ENCODE measurements at places on chromosomes 3 and 15.

DNA sequence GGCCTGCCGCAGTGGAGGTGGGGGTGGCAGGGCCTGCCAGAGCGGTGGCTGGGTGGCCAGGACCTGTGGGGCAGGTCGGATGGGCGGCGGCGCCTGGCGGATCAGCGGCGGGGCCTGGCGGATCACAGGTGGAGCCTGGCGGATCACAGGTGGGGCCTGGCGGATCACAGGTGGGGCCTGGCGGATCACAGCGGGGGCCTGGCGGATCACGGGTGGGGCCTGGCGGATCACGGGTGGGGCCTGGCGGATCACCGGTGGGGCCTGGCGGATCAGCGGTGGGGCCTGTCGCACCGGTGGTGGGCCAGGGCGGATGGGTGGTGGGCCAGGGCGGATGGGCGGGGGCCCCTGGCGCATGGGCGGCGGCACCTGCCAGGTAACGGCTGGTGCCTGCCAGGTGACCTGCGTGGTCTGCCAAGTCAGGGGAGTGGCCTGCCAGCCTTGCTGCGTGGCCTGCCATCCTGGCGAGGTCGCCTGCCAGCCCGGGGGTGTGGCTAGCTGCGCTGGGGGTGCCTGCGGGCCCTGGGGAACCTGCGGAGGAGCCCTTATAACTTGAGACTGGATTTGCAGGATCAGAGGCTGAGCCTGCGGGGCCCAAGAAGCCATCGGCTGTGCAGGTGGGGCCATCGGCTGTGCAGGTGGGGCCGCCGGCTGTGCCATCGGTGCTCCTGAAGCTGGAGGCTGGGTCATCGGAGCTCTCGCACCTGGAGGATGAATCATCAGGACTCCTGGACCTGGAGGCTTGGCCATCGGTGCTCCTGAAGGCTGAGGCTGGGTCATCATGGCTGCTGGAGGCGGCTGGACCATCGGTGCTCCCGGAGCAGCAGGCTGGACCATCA is 1.3 kb downstream of the MAGEL2 start:
- DNase-seq = no peak

GRCh38 chr3:47663630-47664240 is 85.1 kb upstream of the CSPG5 start:
- DNase-seq = no peak

- DNase-seq = no peak
Observed at GRCh38 chr3:4994144-4994730, 15.0 kb downstream of the BHLHE40 start.

GRCh38 chr15:33282226-33283020 is 28.3 kb upstream of the RYR3 start:
- no peak for DNase-seq

GRCh38 chr3:46675843-46676567 is 17.5 kb downstream of the ALS2CL start:
- DNase-seq = no peak

DNA sequence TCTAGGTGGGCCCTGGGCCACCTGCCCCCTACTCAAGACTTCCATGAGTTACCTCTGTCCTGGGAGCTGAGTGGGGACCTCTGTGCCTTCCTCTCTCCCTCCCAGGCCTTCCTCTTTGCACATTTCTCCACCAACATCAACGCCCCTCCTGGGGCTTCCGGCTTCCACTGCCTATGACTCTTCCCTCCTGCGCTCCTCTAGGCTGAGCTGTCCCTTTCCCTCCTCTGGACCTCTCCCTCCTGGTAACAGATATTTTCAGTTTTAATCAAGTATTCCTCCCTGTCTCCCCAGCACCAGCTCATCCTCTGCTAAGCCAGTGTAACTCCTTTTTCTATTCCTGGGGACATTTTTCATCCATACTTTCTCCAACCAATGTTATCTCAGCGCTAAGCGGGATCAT is 160.4 kb downstream of the RAB11A start:
- no peak for DNase-seq

GRCh38 chr3:156459434-156459833 is 95.5 kb downstream of the SSR3 start:
- DNase-seq = no peak

DNA sequence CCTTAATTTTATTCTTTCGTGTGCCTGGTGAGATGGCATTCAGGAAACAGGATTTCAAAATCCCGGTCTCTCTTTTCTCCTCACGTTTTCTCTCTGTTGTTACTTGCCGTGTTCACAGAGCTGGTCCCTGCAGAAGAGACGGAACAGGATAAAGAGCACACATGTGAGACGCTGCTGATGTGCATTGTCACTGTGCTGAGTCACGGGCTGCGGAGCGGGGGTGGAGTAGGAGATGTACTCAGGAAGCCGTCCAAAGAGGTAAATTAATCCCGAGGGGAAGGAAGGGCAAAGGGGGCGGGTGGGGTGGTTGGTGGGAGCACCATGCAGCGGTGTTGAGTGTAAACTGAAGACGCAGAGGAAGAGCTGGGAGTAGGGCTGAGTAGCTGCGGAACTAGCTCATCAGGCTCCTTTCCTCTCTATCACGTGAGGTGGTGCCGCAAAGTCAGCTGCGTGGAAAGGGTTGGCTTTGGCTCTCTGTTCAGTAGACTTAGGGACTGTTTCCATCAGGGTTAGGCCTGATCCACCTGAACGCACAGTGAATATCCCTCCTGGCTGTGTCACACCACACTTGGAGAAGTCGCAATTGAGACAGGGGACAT is 164.8 kb upstream of the BHLHE40 start:
- no peak for DNase-seq

GRCh38 chr3:47409688-47410416 is 29.0 kb downstream of the PTPN23 start:
- DNase-seq = no peak

GRCh38 chr15:55289011-55289745 is 435 bp downstream of the RAB27A start:
- peak; percentile 49 for DNase-seq

DNA sequence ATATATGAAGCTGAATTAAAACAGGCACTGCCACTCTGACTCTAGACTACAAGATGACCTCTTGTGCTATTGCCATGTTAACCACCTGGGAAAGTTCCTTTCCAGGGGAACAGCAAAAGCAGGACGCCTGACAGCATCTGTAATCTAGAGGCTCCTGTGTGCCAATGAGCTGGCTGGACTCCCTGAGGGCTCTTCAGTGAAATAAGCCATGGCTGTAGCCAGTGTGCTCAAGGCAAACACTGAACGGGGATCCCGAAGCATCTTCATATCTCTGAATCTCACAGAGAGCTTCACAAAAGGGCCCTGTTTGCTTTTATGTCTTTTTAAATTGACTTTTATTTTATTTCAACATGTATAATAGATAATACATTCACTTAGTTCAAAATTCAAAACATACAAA is 57.2 kb downstream of the BFSP2 start:
- DNase-seq = no peak

- no peak for DNase-seq
Observed at GRCh38 chr3:116005404-116005803, 382.1 kb downstream of the GAP43 start.

- DNase-seq = no peak
Observed at GRCh38 chr15:94253742-94254141, 22.4 kb downstream of the MCTP2 start.

GRCh38 chr3:98647197-98647596 is 53.8 kb upstream of the CPOX start:
- no peak for DNase-seq

- no peak for DNase-seq
Observed at GRCh38 chr3:123872621-123873020, 11.5 kb downstream of the MYLK start.

- DNase-seq = no peak
Observed at GRCh38 chr3:135491491-135492205, 473.9 kb upstream of the PPP2R3A start.

DNA sequence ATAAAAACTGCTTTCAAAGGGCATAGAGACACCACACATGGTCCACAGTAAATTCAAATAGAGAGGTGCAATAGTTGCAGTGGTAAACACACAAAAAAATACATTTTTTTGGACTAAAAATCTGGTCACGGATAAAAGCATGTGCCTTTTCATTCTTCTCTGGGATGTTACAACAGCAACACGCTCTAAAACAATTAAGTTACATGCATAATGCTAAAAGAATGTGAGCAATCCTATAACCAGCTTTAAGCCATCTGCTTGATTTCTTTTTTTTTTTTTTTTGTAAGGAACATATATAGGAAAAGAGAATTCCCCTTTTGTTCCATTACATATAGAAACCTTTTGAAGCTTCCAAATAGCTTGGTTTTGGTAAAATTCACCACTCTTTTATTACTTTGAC is 20.0 kb downstream of the WNT5A start:
- no peak for DNase-seq

DNA sequence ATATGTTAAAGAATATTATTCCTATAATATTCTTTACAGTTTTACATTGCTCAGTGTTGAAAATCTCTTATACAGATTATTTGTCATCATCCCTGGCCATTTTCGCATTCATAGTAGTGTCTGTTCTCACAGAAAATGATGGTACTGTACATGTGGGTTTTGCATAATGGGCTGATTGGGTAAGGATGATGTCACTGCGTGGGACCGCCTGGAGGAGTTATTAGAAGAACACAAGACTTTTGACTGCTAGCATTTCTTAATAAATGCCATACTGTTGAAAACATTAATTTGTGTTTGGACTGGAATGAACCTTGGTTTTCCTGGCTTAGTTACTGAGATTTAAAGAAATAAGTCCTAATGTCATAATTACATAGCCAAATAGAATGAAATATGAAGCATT is 20.3 kb downstream of the LRCH3 start:
- DNase-seq = no peak

DNA sequence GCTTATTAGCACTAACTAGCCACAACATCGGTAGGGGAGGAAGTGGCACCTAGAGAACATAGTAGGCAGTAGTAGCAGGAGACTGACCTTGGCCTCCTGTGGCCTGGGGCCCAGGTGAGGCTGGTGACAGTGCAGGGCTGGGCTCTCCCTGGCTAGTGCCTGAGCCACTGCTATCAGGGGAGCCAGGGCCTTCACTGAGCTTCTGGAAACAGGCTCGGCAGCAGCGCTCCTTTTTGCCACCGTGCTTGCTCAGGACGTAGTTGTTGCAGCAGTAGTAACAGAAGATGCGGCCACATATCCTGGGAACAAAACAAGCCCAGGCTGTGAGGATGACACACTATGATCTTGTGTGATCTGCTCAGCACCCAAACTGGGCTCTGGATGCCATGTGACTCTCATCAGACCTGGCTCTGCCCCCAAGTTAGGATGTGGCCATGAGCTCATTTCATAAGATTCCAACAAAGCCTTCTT is 15.1 kb downstream of the CXCR6 start:
- DNase-seq = no peak

GRCh38 chr3:115551016-115551415 is 72.3 kb upstream of the GAP43 start:
- no peak for DNase-seq

- no peak for DNase-seq
Observed at GRCh38 chr3:116417151-116417550, 28.1 kb downstream of the LSAMP start.

DNA sequence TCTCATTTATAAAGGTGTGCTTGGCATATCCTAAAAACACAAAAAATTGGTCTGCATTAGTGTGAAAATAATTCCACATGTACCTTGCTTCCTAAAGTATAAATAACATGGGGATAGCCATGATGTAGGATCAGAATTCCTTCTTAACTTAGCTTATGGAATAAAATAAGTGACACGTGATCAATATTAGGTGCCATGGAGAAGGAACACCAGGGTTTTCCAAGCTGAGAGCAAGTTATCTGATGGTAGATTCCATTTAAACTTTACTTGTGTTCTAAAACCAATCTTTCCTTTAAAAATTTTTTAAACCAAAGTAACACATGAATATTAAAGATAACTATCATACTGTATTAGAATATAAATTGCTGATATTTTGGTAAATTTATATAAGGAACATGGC is 300.5 kb downstream of the ZPLD1 start:
- no peak for DNase-seq

DNA sequence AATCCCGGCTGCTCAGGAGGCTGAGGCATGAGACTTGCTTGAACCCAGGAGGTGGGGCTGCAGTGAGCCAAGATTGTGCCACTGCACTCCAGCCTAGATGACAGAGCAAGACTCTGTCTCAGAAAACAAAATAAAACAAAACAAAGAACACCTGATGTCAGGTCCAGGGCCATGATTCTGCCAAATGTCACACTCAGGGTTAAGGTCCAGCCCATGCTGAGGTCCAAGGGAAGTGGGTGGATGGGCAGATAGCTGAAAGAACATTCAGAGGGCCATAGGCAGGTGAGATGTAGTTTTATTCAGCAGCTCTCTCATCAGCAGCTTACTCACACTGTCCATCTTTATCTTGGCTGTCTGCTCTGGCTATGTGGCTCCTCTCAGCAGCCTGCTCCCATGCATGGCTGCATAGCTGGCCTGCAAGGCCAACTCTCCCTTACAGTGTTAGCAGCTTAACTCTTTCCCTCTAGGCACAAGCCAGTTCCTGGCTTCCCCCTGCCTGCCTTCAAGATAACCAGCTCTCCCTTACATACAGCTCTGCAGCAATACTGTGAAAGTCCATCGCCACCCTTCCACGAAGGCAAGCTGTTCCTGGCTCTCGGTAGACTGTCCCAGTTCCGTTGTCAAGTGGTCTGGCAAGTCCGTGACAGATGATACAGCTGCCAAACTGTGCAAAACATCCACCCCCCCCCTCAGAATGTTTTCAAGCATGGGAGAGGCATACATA is 62.4 kb upstream of the SIAH2 start:
- DNase-seq = no peak

GRCh38 chr3:169146866-169147237 is 516.7 kb downstream of the MECOM start:
- DNase-seq = no peak

DNA sequence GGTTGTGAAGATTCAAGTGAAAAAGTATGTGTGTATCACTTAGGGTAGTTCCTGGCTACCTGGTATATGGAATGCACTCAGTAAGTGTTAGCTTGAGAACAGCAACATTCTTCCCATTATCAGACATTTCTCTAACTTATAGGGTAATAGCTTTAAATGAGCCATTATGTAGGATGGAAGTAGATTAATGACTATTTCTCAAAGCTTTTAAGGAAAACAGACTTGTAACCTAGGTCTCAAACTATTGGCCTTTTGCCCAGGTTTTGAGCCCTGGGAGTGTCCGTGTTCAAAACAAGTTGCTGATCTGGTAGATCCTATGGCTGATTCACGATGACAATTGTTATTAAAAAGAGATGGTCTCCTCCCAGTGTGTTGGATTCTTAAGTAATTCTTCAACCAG is 129.1 kb upstream of the UMPS start:
- DNase-seq = no peak

- DNase-seq = no peak
Observed at GRCh38 chr3:46681387-46681786, 12.1 kb downstream of the ALS2CL start.

DNA sequence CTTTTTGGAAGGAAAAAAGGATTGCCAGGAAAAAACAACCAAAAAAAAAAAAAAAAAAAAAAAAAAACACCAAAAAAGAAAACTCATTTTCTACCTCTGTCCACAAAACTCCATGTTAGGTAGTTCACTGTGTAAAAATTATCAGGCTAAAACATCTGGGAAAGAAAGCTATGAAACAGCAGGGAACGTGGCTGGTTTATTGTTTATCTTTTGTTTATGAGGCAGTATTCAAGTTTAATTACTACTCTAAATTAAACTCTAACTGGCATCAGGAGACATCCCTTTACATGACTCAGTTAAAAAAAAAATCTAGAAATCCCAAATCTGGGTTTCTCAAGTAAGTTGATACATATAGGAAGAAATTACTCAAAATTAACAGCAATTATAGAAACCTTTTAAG is 21.8 kb downstream of the MEIS2 start:
- DNase-seq = no peak
